ENCODE measurements at places on chromosomes 16 and 17.

DNA sequence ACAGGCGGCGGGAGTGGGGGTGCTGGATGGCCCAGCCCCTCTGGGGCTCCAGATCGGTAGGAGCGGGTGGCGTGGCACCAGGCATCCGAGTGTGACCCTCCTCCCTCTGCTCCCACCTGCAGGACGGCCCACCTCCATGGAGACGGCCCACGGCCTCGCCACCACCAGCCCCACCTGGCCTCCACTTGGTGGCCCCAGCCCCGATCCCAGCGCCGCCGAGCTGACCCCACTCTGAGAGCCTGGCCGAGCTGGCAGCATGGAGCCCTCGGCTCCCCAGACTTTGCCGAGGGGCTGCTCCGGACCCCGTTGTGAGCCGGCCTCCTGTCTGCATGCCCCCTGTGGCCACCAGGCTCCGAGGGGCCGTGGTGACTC lies 4.7 kb upstream of the NUDT16L1 start:
- no peak for DNase-seq

DNA sequence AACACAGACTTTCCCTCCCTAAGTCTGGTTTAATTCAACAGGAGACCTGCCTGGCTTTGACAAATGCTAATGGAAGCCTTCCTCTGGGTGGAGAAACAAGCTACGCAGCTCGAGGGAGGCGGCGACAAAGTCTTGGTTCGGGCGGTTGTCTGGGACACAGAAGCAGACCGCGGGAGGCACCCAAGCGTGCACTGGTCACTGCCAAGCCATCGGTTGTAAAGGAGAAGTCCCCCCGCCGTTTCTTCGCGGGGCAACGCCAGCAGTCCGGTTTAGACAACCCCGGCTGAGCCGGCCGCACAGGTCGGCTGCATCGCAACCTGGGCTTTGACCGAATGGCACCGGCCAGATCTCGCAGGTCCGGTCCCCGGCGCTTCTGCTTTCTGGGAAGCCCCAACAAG lies 586 bp downstream of the GLYR1 start:
- DNase-seq: peak; percentile 76

DNA sequence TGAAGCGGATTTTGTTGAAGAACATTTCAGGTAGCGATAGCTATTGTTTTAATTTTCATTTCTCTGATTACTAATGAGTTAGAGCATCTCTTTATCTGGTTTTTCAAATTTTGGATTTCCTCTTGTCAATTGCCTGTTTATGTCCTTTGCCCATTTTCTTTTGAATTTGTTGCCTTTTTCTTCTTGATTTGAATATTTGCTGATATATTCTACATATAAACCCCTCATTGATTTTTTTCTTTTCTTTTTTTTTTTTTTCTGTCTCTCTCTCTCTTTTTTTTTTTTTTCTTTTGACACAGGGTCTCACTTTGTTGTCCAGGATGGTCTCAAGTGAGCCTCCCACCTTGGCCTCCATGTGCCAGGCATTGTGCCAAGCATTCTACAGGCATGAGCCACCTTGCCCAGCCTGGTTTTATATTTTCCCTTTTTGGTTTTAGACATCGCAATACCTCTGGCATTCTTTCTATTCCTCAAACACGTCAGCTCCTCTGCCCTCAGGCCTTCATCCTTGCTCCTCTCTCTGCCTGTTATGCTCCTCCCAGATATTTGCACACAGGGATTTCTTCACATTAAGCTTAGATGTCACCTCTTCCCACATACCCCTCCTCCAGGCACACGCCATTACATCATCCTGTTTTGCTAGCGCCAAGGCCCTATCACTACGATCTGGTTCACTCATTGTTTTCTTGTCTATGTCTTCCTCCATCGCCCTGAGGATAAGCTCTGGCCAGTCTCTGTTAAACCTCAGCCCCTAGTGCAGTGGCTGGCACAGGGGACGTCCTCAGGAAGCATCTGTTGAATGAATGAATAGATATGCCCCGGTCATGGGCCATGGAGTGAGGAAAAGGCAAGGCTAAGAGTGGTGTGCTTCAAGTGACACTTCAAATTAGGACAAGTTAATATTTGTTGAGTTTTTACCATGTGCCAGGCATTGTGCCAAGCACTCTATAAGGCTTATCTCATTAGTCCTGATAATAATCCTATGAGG lies 8.6 kb downstream of the SARM1 start:
- DNase-seq: peak; percentile 85

- DNase-seq: no peak
Measured at GRCh38 chr16:1121601-1122397, 25.8 kb upstream of the C1QTNF8 start.

GRCh38 chr17:19456016-19456927 lies 45.2 kb downstream of the RNF112 start:
- no peak for DNase-seq

All from fibroblast of villous mesenchyme (primary cell).